ENCODE measurements at places on chromosomes 1 and 21.

GRCh38 chr1:74937176-74937575 lies 197.0 kb upstream of the LHX8 start:
- no peak for DNase-seq

- no peak for DNase-seq
Observed at GRCh38 chr1:31981456-31981839, 32.2 kb upstream of the KHDRBS1 start.

DNA sequence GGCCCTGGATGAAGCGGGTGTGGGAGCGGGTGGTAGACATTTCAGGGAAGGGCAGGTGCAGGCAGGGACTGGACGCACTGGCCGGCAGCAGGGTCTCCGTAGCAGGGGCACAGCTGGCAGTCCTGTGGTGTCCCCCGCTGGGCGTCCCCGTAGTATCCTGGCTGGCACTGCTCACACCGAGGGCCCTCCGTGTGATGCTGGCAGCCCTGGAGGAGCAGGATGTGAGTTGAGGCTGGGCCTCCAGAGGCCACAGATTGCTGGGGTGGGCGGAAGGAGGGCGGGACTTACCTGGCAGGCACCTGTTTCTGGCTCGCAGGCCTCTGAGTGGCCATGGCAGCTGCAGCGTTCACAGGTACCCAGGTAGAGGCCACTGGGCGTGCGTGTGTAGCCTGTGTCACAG lies 62.3 kb downstream of the LDLRAD2 start:
- DNase-seq: no peak

DNA sequence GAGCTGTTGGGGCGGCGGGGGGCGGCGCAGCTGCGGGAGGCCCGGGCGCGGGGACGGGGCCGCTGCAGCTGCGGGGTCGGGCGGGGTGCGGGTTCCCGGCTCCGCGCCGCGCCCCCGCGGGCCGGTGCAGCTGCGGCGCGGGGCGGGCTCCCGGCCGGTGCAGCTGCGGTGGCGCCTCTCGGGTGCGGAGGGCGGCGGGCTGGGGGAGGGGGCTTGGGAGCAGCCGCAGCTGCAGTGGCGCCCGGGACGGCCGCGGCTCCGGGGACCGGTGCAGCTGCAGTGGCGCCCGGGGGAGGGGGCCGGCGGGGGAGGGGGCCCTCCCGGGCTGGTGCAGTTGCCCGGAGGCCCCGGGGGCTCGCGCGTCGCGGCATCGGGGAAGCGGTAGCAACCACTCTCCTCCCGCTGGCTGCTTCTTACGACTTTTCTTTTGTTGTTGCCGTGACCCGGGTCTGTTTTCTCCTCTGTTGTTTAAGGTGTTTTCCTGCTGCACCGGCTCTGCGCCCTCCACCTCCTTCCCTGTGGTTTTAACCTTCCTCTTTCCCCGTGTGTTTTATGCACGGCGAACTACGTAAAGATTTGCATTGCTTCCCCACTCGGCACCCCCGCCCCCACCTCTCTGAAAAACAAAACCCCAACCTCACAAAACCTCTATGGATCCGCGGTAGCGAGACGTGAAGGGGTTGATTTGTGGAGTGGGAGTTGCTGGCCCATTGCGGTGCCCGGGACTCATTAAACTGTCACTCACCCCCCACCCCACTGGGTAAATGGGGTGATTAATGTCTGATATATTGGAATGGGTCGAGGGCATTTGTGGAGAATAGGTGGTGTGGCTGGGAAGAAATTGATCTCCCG lies 1.7 kb upstream of the ZBTB18 start:
- no peak for DNase-seq

- DNase-seq: no peak
Observed at GRCh38 chr1:204142032-204142974, 9.5 kb downstream of the ETNK2 start.

GRCh38 chr1:93874025-93874651 lies 4.9 kb downstream of the DNTTIP2 start:
- DNase-seq: no peak

DNA sequence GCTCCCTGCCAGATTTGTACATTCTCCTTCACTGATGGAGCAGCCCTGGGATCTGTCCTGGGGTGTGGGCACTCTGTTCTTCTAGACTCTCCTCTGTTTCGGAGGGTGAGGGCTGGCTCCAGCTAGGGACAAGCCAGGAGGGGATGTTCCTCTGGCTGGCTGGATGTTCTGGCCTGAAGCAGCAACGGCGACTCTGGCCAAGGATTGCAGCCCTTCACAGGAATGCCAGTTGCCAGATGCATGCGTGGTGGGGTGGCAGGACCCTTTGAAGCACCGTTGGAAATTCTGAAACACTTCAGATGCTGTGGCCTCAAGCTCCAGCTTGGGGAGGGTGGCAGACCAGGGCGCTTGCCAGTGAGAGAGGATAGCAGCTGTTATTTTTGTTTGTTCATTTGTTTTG lies 210.9 kb downstream of the TRABD2B start:
- DNase-seq: no peak

DNA sequence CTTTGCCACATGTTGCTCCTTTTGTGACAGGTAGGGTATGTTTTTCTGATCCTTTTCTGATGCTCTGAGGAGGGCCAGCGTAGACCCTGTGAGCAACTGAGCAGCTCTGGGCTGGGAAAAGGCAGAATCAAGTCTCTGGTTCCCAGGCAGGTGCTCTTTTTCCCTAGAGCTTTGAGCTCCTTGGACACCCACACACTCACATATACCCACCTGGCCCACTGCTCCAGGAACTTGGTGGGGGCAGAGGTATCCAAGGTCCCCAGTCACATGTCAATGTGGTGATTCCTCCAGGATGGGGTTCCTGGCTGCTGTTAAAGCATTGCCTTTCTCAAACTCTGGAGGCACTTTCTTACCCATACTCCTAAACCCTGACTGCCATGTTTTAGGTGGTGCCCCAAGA lies 5.4 kb downstream of the CD2 start:
- DNase-seq: no peak

- no peak for DNase-seq
Observed at GRCh38 chr1:108892356-108893140, 15.8 kb downstream of the GPSM2 start.

DNA sequence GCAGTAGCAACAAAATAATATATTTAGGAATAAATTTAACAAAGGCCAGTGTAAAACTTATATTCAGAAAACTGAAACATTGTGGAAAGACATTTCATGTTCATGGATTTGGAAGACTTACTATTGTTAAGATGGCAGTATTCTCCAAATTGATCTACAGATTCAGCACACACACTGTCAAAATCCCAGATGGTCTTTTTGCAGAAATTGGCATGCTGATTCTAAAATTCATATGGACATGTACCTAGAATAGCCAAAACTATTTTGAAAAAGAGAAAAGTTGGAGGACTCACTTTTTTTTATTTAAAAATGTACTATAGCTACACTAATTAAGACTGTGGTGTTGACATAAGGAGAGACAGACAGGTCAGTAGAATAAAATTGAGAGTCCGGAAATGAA lies 32.0 kb upstream of the SH3D21 start:
- no peak for DNase-seq

GRCh38 chr1:150552128-150552910 lies 3.1 kb downstream of the ADAMTSL4 start:
- DNase-seq: peak; percentile 88

GRCh38 chr1:92333668-92334067 lies 34.8 kb downstream of the RPAP2 start:
- DNase-seq: no peak

- DNase-seq: no peak
Observed at GRCh38 chr1:29557066-29557465, 320.7 kb downstream of the PTPRU start.

DNA sequence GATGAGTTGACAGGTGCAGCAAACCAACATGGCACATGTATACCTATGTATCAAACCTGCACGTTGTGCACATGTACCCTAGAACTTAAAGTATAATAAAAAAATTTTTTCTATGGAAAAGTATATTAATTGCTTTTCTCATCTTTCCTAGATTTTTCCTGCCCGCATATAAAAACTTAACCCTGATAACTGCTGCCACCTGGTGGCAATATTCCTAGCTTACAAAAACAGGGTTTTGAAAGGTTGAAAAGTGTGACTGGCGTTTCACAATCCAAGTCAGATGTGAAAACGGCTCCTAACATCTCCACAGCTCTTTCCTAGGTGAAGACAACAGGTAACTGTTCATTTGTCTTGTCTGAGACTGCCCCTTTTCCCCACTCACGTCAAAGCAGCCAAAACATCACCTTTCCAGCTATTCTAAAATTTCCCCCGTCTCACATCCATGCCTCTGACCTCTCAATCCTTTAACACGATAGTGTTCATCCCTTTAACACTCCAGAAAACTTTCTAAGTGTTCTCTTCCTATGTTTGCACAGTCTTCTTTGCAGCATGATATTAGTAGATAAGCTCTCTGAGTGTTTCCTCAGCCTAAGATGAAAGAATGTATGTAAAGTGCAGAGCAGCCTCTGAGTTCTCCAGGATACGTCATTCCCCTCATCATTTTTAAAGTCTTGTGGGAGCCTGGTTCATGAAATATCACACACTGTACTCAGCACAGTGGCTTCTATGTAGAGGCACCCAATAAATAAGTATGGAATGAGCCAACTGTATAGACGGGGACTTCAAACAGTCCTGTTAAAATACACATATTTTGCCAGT lies 27.5 kb downstream of the OVGP1 start:
- DNase-seq: peak; percentile 15

DNA sequence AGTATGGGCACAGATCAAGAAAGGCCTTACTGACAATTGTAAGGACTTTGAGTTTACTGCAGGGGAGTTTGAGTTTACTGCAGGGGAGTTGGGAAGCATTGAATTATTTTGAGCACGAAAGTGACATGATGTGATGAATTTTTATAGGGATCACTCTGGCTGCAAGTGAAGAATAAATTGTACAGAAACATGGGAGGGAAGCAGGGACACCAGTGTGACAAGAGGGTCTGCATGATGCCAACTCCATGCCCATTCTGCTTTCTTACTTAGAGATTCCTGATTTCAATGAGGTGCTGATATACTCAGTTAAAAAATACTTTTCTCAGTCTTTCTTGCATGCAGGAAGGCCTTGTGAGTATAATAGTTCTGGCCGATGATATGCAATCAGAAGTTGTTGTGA lies 234.4 kb downstream of the CENPF start:
- no peak for DNase-seq

GRCh38 chr1:16248603-16249516 lies 11.9 kb upstream of the CPLANE2 start:
- DNase-seq: no peak

- DNase-seq: no peak
Observed at GRCh38 chr1:193144999-193145398, 23.2 kb downstream of the CDC73 start.

DNA sequence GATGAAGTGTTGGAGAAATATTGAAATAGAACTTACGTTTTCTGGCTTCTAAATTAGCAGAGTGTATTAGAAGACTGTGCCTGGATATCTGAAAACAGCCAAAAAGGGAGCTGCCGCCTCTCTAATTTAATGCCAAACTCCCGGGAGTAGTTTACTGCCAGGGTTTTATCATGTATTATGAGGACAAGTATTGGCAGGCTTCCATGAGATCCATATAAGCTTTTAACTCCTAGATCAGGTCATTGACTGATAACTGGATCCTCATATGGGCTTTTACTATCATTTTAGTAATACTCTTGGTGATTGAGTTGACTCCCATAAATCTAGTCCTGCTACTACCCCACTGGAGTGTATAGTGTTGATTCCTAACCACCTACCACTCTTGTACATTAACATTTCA lies 178.4 kb upstream of the CXADR start:
- no peak for DNase-seq

DNA sequence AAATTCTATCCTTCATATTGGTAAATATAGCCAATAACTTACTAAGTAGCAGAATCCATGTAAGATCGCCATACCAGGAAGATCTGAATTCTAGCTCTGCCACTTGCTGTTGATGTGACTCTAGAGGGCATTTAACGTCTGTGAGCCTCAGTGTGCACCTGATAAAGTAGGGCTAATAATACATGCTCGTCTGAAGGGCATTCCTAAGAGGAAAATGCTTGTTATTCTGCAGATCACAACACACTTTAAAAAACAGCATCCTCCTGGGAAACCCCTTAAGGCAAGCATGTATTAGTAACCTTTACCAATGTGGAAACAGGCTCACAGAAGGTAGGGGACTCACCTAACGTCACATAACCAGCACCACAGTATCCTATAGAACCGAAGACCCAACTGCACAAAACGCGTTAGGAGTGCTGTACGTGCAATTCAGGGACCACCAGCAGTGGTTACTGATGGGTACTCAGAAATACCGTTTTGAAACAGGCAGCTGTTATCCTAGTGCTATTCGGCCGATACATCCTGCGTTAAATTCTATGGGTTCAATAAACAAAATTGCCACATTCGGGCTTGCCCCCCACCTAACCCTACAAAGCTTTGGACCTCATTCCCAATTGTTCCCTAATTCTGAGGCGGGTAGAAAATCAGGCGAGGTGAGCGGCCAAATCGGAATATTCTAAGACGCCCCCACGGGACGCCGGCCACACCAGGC lies 758 bp downstream of the DEPDC1 start:
- DNase-seq: no peak

GRCh38 chr1:7302873-7303272 lies 468.2 kb upstream of the VAMP3 start:
- DNase-seq: no peak

GRCh38 chr1:200708161-200708560 lies 30.5 kb upstream of the CAMSAP2 start:
- no peak for DNase-seq

DNA sequence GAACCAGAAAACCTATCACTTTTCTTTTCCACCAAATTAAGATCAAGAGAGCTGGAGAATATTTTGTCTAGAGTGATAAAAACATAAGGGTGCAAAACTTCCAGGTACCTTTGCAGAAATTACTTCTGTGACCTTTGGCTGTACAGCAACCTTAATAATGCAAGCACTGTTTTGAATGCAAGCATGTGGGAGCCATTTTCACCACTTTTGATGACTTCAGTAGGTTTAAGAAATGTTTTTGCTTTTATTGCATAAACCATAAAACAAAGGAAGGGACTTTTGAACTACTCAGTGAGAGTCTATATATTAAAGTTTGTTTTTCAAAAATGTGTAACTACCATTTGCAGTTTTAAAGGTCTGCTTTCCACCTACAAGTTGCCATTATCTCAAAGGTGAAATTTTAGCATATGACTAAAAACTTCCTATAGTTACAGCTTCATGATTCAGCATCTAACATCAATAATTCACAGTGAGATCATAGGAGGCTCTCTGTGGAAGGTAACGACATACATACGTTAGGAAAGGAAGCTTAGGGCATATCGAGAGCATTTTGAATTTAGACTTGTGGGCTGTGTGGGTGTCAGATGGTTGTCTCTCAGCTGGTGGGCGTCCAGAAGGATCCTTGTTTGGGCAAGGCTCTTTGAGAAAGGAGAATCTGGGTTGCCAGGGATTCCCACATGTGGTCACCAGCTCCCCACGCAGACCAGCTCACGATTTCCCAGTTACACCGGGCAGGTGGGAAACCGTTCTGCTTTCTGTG lies 1.1 kb upstream of the GADD45A start:
- DNase-seq: no peak
